ENCODE measurements at places on chromosomes 11 and 22. TPM values are rescaled to one million over a fixed set of nuclear protein-coding genes. Genes with fewer than 3 reads are reported as not detected.

ADAMTS8 gene
- total RNA-seq = 3.7 TPM

DCDC1 gene
- total RNA-seq = 2.9 TPM

NRXN2 gene
- total RNA-seq = 1.5 TPM

DNA sequence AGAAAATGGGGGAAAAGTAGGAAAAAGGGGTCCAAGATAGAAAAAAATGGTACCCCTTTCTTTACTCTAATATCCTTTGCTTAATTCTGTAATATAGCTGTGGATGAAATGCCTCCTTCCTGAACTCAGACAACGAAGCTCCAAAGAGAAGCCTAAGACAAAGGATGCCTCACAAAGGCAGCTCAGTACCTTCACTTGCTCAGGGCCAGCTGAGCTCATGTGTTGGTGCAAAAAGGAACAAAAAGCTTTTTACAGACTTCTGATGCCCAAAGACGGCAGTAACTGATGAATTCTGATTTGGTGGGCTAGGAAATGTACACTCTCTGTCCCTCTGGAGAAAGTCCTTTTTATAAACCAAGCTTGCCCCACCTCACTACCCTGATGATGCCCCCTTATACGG is 77.5 kb downstream of the DENND5A start:
- peaks cover 91% of the 10 kb centered on the region for H3K36me3 ChIP-seq
- DNase-seq = no peak
- no peak overlapping the region for H3K4me3 ChIP-seq
- no peak overlapping the region for H3K27ac ChIP-seq

- H3K4me3 ChIP-seq = no peak overlapping the region
- H3K36me3 ChIP-seq = no peaks in the 10 kb centered on the region
- H3K4me1 ChIP-seq = no peaks in the 10 kb centered on the region
- DNase-seq = peak; percentile 43
- H3K27ac ChIP-seq = no peak overlapping the region
- H3K27me3 ChIP-seq = no peaks in the 10 kb centered on the region
Measured at GRCh38 chr11:15943418-15944197, 412.7 kb downstream of the SOX6 start.

GRCh38 chr11:58316142-58316541 is 42.7 kb downstream of the OR5B17 start:
- no peaks in the 10 kb centered on the region for H3K4me1 ChIP-seq
- DNase-seq = no peak
- H3K27ac ChIP-seq = no peak overlapping the region
- no peaks in the 10 kb centered on the region for H3K27me3 ChIP-seq
- no peaks in the 10 kb centered on the region for H3K36me3 ChIP-seq

DNA sequence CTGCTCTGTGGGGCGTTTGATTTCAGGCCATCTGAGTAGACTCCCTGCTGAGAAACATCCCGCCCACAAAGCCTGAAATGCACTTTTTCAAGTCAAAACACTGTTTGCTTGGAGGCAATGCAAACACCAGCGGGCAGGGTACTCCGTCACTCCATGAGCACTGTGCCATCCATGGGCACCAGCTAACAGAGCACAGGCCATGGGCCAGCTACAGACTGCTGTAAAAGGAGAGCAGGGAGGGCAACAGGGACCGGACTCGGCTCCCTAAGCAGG is 16.6 kb upstream of the EFCAB6 start:
- H3K27ac ChIP-seq = no peak overlapping the region
- no peaks in the 10 kb centered on the region for H3K27me3 ChIP-seq
- H3K4me1 ChIP-seq = peaks cover 6% of the 10 kb centered on the region
- H3K4me3 ChIP-seq = no peak overlapping the region

DNA sequence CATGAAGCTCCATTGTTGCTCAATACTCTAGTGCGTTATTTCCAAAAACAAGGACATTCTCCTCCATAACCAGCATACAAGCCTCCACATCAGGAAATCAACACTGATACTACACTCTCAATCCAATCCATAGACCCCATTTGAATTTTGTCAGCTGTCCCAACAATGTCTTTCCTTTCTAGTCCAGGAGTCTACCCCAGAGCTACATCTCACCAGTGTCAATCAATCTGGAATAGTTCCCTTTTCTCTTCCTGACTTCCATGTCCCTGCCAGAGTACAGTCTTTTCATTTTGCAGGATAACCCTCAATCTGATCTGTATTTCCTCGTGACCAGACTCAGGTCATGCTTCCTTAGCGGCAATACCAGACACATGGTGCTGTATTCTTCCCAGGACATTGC is 43.0 kb downstream of the TCF20 start:
- no peaks in the 10 kb centered on the region for H3K27me3 ChIP-seq
- peaks cover 4% of the 10 kb centered on the region for H3K36me3 ChIP-seq
- H3K4me3 ChIP-seq = no peak overlapping the region
- no peak for DNase-seq
